ENCODE measurements at places on chromosomes 16 and 17.

- no peak for DNase-seq
Observed at GRCh38 chr16:20409398-20410120, at the start of gene ACSM5. ACSM5 (plus strand) TSS chr16:20409534; CDS start chr16:20411485, 1,951 bp downstream.

GRCh38 chr17:83152745-83153611, 73.6 kb downstream of the METRNL start:
- no peak for DNase-seq

- peak; percentile 47 for DNase-seq
Observed at GRCh38 chr17:16352303-16352666, 984 bp downstream of the CENPV start.

DNA sequence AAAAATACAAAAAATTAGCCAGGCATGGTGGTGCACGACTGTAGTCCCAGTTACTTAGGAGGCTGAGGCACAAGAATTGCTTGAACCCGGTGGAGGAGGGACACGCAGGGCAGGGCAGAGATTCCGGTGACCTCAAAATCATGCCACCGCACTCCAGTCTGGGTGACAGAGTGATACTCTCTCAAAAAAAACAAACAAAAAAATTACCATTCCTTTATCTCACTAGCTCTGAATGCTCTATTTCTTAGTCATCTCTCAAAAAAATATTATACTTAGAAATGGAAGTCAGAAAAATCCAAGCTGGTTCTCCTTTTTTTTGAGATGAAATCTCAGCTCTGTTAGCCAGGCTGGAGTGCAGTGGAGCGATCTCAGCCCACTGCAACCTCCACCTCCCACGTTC, 40.8 kb downstream of the SPOP start:
- peak; percentile 20 for DNase-seq

DNA sequence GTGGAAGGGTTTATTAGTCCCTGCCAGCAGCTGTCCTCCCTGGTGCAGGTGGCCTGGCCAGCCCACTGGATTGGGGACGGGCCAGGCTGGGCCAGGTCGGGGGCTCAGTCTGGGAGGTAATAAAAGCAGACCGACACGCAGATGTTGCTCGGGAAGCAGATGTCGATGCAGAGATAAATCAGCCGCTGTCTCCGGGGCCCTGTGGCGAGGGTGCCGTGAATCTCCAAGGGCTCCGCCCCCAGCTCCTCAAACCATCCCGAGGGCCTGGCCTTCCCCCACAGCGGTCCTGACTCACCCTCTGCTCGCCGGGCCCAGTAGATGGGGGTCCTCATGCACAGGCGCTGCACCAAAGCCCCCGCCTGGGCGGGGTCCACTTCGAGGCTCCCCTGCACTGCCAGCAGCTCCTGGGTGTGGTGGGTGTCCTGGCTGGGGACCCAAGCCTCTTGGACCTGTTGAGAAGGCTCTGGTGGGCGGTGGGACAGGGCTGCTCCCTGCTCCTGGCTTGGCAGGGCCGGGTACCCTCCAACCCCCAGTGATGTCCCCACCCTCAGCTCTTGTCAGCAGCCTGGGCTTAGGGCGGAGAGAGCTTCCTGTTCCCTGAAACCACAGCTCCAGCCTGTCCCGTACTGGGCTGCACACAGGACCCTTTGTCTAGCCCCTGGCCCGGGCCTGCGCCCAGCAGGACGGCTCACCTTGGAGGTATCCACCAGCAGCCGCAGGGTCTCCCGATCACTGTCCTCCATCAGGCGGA, 1.2 kb downstream of the BRICD5 start:
- DNase-seq: no peak

- no peak for DNase-seq
Observed at GRCh38 chr16:30186444-30186781, 3.0 kb downstream of the CORO1A start.

GRCh38 chr16:56005958-56006357, 130.8 kb upstream of the CES5A start:
- no peak for DNase-seq
